ENCODE measurements at places on chromosomes 4 and X. TPM values are rescaled to one million over a fixed set of nuclear protein-coding genes. Genes with fewer than 3 reads are reported as not detected.
A peak's percentile ranks its signal among the peaks of the same experiment; 100 is the strongest.

The NLGN3 gene
- 11.7 TPM for total RNA-seq

- DNase-seq: peak; percentile 90
- peak within 1 kb of the TSS; percentile 88 for H3K4me3 ChIP-seq
- peaks cover 37% of the 10 kb centered on the region for H3K4me1 ChIP-seq
- peaks cover 34% of the 10 kb centered on the region for H3K27me3 ChIP-seq
Observed at GRCh38 chr4:125314676-125315575, at the start of gene FAT4. Gene FAT4, plus strand, starts transcription at chr4:125314955. Its CDS starts 1,457 bp downstream, at chr4:125316412.

The RS1 gene
- not detected for total RNA-seq

The GPC4 gene
- total RNA-seq: 120 TPM

DNA sequence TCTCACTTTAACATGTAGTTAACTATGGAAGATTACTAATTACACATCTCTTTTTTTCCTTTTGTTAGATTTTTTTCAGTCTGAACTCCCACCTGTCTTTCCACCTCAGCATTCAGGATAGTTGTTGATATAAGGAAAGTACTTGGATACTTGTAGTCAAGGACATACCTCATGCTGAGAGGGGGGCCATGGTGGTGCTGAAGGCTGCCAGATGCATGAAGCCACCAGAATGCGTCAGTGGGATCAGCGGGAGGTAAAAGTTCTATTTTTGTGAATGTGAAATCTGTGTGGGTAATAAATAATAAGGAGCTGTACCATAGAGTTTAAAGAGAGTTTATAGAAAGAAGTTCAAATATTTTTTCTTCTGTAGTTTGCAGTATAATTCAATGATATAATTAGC, 13.1 kb upstream of the NDST4 start:
- H3K36me3 ChIP-seq: no peaks in the 10 kb centered on the region
- DNase-seq: peak; percentile 15
- H3K27me3 ChIP-seq: no peaks in the 10 kb centered on the region
- no peak overlapping the region for H3K4me3 ChIP-seq
